Effector CD8-positive, alpha-beta T cell (primary cell): ENCODE measurements at places on chromosomes 6 and 20.

- no peak for DNase-seq
Measured at GRCh38 chr6:119575721-119576120, 226.2 kb upstream of the MAN1A1 start.

DNA sequence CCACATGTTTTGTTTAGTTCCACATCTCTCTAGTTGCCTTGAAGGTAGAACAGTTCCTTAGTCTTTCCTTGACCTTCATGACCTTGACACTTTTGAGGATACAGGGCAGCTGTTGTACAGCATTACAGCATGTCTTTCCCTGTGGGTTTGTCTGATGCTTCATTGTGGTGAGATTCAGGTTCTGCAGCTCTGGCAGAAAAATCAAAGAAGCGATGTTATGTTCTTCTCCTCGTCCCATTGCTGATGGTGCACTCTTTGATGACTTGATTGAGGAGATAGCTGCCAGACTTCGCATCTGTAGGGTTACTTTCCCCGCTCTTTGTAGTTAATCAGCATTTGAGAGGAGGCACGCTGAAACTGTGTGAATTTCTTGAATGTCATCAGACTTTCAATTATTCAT lies 12.0 kb downstream of the CEBPB start:
- DNase-seq = no peak

- no peak for DNase-seq
Measured at GRCh38 chr6:19802656-19803055, 34.5 kb upstream of the ID4 start.

- DNase-seq = peak; percentile 17
Measured at GRCh38 chr6:2853769-2854395, 12.2 kb upstream of the SERPINB1 start.
